ENCODE measurements at places on chromosomes 12 and 14. TPM values are rescaled to one million over a fixed set of nuclear protein-coding genes. Genes with fewer than 3 reads are reported as not detected.

DNA sequence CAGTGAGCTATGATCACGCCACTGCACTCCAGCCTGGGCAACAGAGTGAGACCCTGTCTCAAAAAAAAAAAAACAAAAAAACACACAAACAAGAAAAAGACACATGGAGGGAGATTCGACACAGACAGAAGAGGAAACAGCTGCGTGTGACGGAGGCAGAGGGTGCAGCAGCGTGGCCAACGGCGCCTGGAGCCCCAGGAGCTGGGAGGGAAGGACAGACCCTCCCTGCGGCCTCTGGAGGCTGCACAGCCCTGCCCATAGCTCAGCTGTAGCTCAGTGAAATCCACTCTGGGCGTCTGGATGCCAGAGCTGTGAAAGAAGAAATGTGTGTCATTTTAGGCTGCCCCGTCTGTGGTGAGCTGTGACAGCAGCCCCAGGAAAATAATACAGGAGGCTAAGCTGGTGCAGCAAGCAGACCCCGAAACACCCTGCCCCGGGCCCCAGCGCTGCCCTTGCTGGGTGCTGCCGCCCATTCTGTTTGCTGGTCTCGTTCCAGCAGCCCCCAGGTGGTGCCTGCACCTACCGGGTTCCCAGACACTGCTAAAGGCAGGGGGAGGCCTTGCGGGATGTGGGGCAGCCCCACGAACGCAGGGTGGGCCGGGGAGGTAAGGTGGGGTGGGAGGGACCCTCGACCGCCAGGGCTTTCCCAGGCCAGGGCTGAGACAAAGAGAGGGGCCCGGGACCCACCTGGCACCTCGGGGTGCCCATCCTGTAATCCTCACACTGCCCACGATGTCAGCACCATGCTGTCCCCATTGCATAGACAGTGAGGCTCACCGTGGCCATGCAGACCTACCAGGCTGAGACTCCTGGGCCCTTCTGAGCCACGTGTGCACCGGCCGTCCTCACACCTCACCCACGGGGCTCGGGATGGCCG, 21.2 kb downstream of the GALNT9 start:
- no peak for DNase-seq

- no peak for DNase-seq
These were observed 183.9 kb downstream of the ZFP36L1 start for GRCh38 chr14:68609012-68609411.

- no peak for DNase-seq
These were observed 3.5 kb downstream of the ARL6IP4 start for GRCh38 chr12:122983789-122984515.

SOAT2 gene
- not detected for total RNA-seq

GRCh38 chr14:51516706-51517395, 134.9 kb upstream of the FRMD6 start:
- DNase-seq = no peak

GRCh38 chr12:3416670-3417069, 74.3 kb upstream of the PRMT8 start:
- DNase-seq = no peak

All from fibroblast of villous mesenchyme (primary cell).